ENCODE measurements at places on chromosomes 4 and X.

DNA sequence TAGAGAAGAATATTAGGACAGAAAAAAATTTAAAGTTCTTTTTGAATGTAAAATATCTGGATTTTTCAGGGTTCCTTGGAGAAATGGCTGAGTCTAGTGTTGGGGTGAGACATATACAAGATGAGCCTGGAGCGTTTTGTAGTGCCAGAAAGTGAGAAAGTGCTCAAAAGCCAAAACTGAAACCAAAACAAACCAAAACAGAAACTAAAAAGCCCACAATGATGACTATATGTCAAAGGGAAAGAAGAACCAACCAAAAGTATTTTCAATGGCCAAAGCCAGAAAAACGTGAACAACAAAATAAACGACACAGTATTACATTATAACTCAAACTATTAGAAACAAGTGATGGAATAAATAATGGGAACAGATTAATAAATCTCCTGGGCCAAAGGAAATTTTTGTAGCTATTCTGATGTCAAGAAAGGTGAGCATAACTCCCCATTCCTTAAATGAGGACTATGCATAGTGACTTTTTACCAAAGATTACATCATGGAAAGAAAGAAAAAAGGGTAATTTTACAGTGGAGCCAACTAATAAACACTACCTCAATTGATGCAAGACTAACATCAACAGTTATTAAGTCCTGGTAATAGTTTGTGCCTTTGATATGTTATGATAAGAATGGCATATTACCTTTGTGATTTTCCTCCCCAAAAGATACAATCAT, 1137.6 kb downstream of the C4orf33 start:
- DNase-seq, result peak; percentile 21

DNA sequence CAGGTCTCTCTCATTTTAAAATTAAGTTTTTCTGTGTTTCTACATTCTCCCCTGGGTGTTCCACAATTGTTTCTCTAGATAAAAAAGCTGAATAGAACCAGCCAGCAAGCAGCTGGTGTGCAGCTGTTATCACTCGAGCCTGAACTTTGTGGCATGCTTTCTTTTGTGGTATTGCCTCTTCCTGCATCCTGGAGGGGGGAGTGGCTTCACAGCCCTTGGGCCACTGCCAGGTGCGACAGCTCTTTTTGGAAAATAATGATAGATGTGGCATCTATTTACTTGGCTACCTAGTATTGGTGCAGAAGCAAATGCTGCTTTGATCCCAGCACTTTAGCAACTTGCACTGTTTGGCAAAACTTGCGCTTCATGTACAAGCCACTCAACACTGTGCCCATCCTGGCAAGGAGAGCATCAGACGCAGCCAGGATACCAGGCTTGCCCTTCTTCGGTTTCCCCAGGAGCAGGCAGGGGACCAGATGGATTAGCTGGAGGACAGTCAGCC, 69.4 kb downstream of the HMGB2 start:
- DNase-seq, result no peak

- peak; percentile 62 for DNase-seq
Measured at GRCh38 chrX:96540111-96540631, 144.5 kb upstream of the DIAPH2 start.

DNA sequence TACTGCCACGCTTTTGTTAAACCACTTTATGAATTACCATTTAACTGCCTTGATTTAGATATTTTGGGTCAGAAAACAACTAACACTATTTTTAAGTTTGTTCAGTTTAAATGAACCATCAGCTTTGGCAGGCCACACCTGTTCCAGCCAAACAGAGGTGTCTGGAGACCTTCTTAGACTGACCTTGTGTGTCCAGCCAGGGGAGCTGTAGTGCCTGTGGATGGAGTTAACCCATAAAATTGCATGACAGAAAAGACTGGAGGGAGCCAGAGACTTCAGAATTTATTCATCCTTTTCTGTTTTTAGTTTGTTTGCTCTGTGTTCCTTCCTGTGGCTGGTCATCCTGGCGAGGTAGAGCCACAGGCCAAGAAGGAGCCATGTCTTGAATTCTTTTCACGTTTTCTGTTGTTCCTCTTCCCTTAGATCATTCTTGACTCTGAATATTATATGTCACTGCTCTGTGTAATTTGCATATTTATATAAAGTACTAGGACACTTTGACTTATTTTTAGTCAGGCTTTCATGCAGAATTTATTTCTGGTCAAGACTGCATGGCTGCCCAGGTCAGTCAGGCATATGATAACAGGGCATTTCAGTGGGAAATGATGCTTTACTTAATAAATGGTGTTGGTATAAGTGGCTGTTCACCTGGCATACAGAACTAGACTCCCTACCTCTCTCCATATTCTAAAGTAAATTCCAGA, 26.7 kb downstream of the HERC3 start:
- no peak for DNase-seq

- peak; percentile 25 for DNase-seq
Measured at GRCh38 chr4:70863099-70863790, 23.6 kb upstream of the GRSF1 start.

GRCh38 chrX:42809569-42809968, 31.6 kb upstream of the PPP1R2C start:
- no peak for DNase-seq

DNA sequence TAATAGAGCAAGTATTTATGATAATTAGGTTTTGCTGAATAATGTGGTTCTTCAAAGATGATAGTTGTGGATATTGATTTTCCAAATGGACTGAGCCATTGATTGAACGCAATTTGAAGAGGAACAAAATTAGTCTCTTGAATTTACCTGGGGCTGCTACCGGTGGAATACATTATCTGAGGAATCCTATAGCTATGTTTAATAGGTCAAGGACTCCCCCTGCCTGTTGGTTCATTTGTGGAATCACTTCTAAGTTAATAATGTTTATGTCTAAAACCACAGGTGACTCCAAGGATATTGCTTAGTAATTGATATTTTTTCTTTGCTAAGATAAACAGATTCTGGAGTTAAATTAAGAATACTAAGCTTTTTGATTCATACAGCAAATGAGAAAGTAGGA, 576.0 kb upstream of the PABPC4L start:
- DNase-seq, result no peak

- DNase-seq, result no peak
Measured at GRCh38 chr4:5755679-5756078, 44.7 kb downstream of the EVC start.

DNA sequence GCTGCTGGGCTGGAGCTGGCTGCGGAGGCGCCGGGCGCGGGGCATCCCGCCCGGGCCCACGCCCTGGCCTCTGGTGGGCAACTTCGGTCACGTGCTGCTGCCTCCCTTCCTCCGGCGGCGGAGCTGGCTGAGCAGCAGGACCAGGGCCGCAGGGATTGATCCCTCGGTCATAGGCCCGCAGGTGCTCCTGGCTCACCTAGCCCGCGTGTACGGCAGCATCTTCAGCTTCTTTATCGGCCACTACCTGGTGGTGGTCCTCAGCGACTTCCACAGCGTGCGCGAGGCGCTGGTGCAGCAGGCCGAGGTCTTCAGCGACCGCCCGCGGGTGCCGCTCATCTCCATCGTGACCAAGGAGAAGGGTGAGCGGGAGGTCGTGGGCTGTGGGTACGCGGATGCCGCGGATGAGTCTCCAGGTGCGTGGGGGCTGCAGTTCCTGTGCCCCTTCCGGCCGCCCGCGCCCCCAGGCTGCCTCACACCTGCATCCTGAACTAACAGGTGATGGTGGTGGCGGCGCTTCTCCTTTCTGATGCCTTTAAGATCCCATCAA, 499 bp downstream of the CYP2U1 start:
- peak; percentile 9 for DNase-seq

DNA sequence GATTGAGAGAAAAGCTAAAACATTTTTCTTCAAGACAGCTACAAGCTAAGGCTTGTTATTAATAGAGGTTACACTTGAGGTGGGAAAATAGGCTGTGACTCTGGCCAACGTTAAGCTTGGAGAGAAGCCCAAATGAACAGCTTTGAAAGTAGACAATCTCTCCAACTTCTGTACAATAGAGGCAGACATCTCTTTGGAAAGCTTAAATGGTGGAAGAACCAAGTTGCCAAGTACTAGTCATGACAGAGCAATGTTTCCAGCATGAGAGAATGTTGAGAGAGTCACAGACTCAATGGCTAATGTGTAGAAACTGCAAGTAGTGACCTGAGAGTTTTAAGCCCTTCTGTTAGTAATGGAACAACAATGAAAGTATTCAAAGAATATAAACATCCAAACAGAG, 298.1 kb downstream of the INPP4B start:
- DNase-seq, result no peak

DNA sequence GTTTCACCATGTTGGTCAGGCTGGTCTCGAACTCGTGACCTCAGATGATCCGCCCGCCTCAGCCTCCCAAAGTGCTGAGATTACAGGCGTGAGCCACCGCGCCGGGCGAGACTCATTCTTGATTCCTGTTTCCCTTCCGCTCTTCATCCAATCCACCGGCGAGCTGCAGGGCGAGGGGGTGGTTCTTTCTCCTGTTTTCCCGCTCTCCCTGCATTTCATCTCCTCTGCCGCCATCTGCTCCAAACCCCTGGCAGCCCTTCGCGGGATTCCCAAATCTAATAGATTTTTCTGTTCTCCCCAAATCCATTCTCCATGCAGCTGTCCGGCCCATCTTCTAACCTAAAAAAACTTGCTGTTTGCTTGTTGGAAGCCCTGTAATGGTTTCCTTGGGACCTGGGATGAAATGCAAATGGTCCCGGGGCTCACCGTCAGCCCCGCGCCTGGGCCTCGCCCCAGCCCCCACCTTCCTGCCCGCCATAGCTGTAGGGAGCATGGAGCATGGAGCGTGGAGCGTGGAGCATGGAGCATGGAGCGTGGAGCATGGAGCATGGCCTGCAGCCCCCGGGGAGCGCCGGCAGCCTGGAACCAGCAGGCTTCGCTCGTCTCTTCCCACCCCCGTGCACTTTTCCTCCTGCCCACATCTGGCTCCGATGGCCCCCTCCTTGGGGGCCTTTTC, 1.1 kb downstream of the ZFP42 start:
- no peak for DNase-seq

GRCh38 chrX:130738638-130739195, 164.3 kb downstream of the ENOX2 start:
- DNase-seq, result no peak

GRCh38 chr4:104728380-104729122, 233.9 kb upstream of the CXXC4 start:
- DNase-seq, result peak; percentile 46

DNA sequence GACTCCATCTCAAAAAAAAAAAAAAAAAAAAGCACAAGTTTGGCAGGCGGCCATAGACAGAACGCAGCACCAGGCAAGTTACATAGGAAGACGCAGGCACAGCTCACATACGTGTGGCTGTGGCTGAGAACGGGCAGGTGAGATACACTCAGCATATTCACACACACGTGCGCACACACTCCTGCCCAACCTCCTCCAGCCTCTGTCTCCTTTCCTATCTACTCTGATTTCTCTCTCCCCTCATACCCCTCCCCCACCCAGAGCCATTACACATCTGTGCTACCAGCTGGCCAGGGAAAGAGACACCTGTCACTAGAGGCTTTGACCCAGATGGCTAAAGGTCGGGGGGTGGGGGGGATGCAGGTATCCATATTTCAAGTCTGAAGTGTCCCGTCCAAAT, 2.2 kb upstream of the SLC38A5 start:
- DNase-seq, result no peak

DNA sequence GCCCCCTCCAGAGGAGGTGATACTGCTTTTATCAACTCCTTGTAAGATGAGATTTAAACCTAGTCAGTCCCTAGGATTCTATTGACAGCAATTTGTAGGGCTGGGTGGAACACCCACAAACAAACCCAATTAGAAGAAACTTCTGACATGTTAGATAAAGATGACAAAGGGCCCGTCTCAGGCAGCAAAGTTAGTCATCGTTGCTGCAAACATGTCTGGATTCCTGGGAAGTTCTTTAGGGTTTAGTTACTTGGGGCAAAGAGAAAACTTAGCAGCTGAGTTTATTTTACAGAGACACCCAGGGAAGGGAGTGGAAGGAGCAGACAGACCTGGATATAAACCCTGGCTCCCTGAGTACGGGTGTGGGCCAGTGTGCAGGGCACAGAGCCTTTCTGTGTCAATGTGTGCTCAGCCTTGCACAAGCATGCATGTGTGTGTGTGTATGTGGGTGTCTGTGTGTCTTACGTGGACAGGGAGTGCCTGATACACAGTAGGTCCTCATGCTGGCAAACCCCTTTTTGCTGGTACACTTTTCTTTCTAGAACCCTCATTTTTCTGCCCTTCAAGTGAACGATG, 130.0 kb upstream of the STX18 start:
- DNase-seq, result no peak

GRCh38 chr4:168679819-168680218, 183.0 kb downstream of the PALLD start:
- DNase-seq, result no peak

DNA sequence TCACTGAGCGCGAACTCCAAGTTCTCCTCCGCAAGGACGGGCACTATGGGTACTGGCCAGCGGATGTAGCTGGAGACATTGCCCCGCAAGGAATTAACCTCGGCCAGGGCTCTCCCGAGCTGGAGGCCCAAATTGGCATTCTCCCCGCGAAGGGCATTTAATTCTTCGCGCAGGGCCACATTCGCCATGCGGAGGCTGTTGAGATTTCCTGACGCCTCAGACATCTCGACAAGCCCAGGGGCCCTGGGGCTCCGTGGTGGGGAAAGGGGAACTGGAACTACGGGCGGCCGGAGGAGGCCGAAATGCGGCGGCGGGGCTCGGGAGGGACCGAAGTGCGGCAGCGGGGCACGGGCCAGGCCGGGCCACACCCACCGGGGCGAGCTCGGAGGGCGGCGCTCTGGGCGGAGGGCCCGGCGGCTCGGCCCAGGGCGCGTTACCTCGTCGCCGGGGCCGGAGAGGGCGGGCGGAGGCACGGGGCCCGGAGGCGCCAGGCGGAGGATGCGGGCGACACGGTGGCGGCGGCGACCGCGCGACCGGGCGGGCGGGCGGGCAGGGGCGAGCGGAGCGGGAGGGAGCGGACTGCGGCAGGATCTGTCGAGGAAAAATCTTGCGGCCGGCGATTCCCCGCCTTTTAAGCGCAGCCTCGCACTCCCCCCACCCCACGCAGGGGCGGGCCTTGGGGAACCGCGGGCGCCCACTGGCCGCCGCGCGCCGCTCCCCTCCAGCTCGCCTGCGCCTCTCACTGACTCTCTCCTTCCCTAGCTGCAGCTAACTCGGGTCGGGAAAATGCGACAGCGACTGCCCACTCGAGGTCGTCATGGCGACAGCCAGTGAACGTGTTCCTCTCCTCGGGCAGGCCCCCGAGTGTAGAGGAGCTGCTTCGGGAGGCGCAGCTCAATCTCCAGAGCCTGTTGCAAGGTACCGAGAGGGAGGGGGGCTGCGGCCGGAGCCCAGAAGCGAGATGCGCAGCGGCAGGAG, at the start of gene RTL5:
TSS of gene RTL5 (minus strand) at position 599 of the 978 bp plus-strand sequence.
- no peak for DNase-seq

- DNase-seq, result no peak
Measured at GRCh38 chr4:112069110-112069509, 76.1 kb upstream of the FAM241A start.

Data from activated CD4-positive, alpha-beta T cell treated with anti-CD3 and anti-CD28 coated beads, Interleukin-10, Interleukin-2, amounts not matched to agents 100 ng/mL and 50 ng/mL, durations not matched to agents 16 hours and 8 hours (primary cell).